OCI-LY7 (cell line): ENCODE measurements at places on chromosomes 7 and 10. TPM values are rescaled to one million over a fixed set of nuclear protein-coding genes. Genes with fewer than 3 reads are reported as not detected.

GRCh38 chr7:142568435-142569097 lies 180.7 kb upstream of the PRSS1 start:
- DNase-seq, result no peak

GRCh38 chr10:89744026-89744425 lies 42.6 kb downstream of the KIF20B start:
- DNase-seq, result no peak

Gene SSC4D
- total RNA-seq, result 0.44 TPM in 1 of 2 replicates, not detected in the other

Gene RAB18
- 36.2 and 37.3 TPM in 2 replicates for total RNA-seq
